ENCODE measurements at places on chromosomes 3 and 15.

- DNase-seq = no peak
Measured at GRCh38 chr3:129857899-129858298, 35.6 kb downstream of the TMCC1 start.

GRCh38 chr3:4533489-4534443 lies 40.6 kb downstream of the ITPR1 start:
- DNase-seq = no peak

DNA sequence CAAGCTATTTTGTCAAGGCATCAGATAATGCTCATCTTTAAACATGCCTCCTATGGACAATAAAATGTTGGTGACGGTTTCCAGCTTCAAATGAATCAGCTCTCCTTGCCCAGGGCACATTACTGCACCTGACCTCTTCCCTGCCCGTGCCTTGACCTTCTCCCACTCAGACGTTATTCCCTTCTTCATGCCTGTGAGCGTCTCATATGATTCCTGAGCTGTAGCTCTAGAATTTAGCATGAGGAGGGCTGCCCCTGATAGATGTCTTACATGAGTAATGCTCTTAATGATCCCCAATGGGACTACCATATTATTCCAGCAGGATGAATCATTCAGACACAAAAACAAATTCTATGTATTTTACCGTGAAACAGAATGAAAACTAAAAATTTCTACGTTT lies 762.7 kb downstream of the ROBO1 start:
- DNase-seq = no peak

- no peak for DNase-seq
Measured at GRCh38 chr3:42667523-42668412, 14.3 kb downstream of the ZBTB47 start.

DNA sequence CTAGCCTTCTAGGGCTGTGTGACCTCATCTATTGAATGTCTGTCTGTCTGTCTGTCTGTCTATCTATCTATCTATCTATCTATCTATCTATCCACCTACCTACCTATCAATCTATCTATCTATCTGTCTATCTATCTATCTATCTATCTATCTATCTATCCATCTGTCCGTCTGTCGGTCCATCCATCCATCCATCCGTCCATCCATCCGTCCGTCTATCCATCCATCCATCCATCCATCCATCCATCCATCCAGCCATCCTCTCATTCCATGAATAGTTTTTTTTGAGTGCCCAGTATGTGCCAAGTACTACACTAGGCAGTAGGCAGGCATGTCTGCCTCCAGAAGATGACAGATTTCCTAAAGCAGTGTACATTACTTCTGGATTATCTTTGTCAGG lies 122.5 kb downstream of the FOXB1 start:
- DNase-seq = no peak

GRCh38 chr15:64653757-64654156 lies 121.6 kb downstream of the RBPMS2 start:
- DNase-seq = no peak

- no peak for DNase-seq
Measured at GRCh38 chr3:45795509-45795881, 841 bp downstream of the SLC6A20 start.

DNA sequence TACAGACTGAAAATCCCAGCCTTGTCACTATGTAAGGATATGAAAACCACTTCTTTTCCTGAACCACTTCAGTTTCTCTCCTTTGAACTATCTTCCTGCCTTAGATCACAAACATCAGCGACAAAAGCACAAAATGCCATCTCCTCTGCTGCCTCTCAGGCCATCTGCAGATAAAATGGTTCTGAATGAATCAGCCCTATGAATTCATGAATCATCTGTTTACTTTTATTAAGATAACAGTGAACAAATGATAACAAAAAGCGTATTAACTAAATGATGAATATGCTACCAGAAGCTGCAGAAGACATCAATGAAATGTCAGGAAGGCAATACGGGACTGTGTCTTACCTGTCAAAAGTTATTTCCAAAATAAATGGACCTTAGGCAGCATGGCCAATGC lies 928.1 kb downstream of the ROBO1 start:
- no peak for DNase-seq

DNA sequence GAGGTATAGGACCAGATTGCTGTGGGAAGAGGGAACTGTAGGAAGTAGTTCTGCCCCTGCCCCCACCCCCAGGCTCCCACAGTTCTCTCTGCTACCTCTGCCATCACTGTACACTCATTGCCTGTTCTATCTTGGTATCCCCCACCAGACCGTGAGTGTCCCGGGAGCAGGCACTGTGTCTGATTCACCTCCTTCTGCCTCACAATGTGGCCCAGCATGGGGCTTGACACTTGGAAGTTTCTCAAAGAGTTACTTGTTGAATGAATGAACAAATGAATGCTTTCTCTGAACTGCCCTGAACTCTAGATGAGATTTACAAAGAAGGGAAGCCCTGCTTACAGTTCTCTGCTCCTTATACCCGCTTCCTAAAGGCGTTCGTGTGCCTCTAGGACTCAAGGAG lies 27.1 kb upstream of the PIK3CB start:
- no peak for DNase-seq

GRCh38 chr3:53978386-53978785 lies 86.7 kb upstream of the SELENOK start:
- no peak for DNase-seq

GRCh38 chr3:45612918-45613602 lies 18.5 kb downstream of the LIMD1 start:
- DNase-seq = no peak

DNA sequence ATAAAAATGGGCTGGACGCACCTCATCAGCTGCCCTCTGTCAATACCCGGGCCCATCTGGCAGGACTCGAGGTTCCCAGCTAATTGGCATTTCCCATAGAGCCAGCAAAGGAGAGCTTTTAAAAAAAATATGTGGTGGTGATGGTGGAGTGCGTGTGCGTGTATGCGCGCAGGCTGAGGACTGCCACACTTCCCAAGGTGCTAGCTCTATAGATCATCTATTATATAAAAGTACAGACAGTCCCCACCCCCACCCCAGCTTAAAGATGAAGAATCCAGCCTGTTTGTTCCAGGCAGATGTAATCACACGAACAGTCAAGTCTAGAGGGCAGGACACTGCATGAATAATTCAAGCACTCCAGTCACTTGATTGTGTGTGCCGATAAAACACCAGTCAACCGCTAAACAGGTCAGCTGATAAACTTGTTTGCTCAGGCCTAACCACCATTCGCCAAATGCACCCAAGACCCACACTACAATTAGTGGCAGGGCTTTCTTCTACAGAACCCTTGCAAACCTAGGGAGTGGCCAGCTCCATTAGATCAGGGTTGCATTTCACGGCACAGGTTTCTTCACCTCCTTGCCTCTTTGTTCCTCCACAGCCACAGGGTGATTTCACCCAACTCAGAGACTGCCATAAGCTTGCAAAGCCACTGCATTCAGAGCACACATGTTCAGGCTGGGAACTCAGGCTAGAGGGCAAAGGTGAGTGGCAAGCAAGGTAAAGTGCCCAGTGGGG lies 5.8 kb downstream of the TLE3 start:
- no peak for DNase-seq

- no peak for DNase-seq
Measured at GRCh38 chr3:44870375-44871061, 3.9 kb upstream of the TGM4 start.

DNA sequence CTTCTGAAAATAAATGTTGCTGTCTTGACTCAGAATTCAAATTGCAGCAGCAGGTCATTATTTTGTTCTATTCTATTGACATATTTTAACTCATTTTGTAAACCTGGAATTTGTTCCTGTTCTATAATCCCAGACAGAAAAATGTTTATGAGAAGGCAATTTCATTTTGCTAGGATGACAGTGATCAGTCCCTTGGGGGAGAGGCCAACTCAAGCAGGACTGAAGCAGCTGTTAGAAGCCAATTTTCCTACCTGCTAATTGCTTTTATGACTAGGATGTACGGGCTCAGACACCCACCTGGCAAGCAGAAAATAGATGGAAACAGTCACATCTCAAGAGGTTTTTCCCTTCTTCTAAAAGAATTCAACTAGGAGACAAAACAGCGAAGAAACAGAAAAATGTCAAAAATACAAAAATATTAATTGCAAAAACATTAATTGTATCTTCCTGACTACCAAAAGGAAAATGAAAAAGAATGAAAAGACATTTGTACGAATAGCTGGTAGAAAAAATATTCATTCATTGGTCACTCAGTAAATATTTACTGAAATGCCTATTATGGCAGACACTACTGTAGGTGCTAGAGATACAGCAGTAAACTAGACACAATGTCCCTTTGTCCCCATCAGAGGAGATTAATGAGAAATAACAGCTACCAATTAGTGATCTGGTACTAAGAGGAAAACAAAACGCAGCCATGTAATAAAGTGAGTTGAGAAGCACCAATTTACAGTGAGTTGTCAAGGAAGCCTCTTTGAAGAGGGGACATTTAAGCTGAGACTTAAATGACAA lies 73.5 kb downstream of the PEAK1 start:
- DNase-seq = no peak

- DNase-seq = no peak
Measured at GRCh38 chr3:14885307-14885706, 62.1 kb upstream of the NR2C2 start.

GRCh38 chr3:18188491-18188890 lies 236.6 kb downstream of the SATB1 start:
- no peak for DNase-seq

GRCh38 chr3:123423031-123423430 lies 25.9 kb downstream of the ADCY5 start:
- DNase-seq = no peak

GRCh38 chr3:67077656-67078055 lies 79.5 kb downstream of the KBTBD8 start:
- no peak for DNase-seq

DNA sequence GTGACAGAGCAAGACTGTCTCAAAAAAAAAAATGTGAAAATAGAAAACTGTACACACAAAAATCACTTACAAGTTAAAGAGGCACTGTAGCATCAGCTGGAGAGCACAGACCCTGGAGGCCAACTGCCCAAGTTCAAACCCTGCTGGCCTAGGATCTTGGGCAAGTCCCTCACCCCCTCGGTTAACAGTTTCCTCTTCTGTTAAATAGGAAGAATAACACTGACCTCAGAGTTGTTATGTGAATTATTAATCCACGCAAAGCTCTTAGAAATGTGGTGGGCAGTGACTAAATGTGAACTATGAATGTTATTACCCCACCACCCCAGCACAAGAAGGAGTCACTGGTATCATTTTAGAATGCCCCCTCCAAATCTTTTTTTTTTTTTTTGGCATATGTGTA lies 11.2 kb downstream of the CIB1 start:
- DNase-seq = no peak

GRCh38 chr3:64344721-64345207 lies 119.5 kb upstream of the PRICKLE2 start:
- DNase-seq = no peak

GRCh38 chr3:66583424-66584040 lies 82.7 kb upstream of the LRIG1 start:
- DNase-seq = no peak

Data from stimulated activated CD4-positive, alpha-beta T cell treated with anti-CD3 and anti-CD28 coated beads, Interleukin-1b, Interleukin-23, amount 100 ng/mL, for 4 hours (primary cell).